Esophagus muscularis mucosa (tissue), 4 donors: ENCODE measurements at places on chromosomes 4 and X. TPM values are rescaled to one million over a fixed set of nuclear protein-coding genes. Genes with fewer than 3 reads are reported as not detected.

- no peak for DNase-seq
Measured at GRCh38 chrX:48493890-48494364, 14.9 kb upstream of the PORCN start.

Gene STBD1
- total RNA-seq, result 14.8 TPM

GRCh38 chr4:96170198-96170597, 330.3 kb downstream of the PDHA2 start:
- DNase-seq, result no peak

Gene TCEAL2
- total RNA-seq, result 27.0 TPM

DNA sequence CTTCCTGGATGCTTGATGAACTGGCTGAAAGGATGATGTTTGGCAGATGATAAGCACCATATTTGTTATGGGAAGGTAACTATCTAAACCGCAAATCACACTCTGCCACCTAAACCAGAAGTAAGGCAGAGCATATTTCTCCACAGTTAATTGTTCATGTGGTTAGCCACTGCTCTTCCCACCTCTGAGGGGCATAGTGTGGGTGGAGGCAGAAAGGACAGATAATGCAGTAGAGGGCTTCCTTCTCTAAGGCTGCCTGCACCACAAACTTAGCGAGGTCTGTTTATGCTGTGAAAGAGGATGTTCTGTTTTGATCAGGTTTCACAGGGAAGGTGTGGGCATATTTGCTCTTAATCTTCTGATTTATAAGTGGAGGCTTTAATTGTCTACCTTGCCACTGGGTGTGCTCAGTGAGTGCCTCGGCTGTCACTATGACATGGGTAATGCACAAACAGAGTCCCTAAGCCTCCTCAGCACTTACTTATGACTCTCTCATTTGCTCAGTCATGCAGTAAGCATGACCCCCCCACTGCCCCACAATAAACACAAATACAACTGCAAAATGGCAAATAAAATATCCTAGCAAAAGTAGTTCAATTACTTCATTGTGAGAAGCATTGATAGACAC, 401.0 kb downstream of the TMA16 start:
- no peak for DNase-seq

Gene HPGDS
- 5.5 TPM for total RNA-seq

DNA sequence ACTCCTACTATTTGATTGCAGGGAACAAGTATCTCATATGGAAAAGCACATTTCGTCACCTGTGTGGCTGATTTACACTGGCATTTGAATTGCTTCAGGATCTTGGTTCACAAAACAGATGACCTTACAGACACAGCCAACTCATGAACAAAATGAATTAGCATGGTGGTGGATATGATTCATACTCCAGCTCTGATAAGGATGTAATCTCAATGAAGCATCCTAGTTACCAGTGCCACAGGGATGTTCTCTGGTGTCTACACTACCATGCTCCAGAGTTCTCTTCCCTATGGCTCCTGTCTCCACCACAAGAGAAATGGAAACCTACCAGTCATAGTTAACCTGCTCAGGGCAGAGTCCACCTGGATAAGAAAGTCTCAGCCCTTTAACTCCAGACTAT, 40.7 kb downstream of the TEC start:
- DNase-seq, result no peak

GRCh38 chrX:30495468-30495867, 82.1 kb downstream of the TASL start:
- no peak for DNase-seq

DNA sequence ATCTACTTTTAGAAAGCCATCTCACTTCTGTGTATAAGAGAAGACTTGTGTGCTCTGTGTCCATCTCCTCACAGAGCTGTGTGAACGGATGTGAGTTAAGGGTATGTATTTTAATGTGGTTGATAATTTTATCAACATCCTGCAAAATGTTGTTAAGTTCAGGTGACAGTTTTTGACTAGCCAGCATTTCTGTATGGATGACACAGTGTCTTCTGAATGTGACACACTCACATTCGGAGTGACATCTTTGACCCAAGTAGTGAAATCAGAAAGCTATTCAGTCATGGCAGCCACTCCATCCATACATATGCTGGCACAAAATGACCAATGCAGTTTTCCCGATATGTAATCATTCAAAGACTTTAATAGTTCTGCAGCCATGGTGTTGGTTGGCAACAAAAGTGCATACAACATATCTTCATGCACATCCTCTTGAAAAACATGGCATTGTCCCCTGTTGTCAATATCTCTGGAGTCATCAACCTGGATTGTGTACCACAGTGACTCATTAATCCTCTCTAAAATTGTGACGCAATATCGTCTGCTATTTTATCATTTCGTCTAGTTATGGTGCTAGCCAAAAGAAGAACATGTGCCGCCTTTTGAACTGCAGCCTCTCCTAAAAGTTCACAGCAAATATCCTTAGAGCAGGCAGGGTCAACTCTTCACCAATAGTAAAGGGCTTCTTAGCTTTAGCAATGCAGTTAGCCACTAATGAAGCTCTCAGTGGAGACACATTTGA, 6.8 kb upstream of the FGF2 start:
- no peak for DNase-seq
